ENCODE measurements at places on chromosomes 3 and 15.

- no peak for DNase-seq
Observed at GRCh38 chr3:137294839-137295238, 337.1 kb downstream of the IL20RB start.

DNA sequence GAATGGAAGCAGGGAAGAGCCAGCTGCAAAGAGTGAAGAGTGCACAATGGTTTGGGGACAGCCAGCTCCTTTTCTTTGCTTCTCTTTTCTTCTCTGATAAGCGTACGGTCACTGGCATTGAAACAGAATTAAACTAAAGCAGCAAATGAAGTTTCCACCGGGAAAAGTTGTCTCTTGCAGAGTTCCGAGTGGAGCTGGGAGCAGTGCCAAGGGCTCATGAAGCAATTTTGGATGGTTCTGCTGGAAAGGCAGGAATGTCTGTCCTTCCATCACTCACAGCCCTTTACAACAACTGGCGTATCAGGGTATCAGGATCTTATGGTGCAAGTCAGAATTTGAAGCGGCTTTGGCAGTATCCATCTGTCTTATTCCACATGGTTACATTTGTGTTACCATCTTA lies 1042.9 kb downstream of the NTRK3 start:
- DNase-seq: no peak

GRCh38 chr15:86375733-86376280 lies 296.1 kb downstream of the AGBL1 start:
- no peak for DNase-seq

- no peak for DNase-seq
Observed at GRCh38 chr3:9732740-9733115, 1.2 kb downstream of the BRPF1 start.

DNA sequence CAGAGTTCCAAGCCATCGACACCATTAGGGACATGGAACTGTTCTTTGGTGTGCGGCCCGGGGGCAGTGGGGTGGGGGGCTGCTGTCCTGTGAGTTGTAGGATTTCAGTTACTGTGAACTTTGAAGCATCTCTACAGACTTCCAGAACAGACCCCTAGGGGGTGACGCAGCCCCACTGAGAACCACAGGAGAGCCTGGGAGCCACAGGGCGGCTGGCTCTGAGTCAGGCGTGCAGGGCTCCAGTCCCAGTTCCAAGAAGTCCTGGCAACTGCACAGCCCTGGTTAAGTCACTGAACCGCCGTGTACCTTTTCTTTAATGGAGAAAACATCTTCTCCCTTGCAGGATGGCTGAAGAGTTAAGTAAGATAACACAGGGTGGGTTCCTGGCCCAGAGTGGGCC lies 23.5 kb upstream of the LRTM1 start:
- DNase-seq: no peak

- no peak for DNase-seq
Observed at GRCh38 chr3:53792866-53793265, 53.4 kb downstream of the CHDH start.

DNA sequence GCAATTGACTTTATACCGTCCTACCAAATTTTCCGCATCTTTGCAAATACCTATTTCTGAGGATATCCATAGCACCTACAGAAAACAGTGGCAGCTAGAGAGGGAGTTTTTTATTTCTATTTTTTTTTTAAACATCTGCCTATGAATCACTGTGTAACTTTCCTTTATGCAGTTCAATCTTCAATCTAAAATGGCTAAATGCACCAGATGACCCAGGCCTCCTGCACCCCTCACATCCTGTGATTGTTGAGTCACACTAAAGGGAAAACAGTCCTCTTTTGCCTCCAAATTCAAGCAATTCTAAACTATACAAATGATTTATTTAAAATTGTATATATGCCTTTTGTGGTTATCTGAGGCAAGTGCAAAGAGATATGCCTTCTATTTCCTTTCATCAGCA lies 20.1 kb upstream of the BCL6 start:
- DNase-seq: no peak

DNA sequence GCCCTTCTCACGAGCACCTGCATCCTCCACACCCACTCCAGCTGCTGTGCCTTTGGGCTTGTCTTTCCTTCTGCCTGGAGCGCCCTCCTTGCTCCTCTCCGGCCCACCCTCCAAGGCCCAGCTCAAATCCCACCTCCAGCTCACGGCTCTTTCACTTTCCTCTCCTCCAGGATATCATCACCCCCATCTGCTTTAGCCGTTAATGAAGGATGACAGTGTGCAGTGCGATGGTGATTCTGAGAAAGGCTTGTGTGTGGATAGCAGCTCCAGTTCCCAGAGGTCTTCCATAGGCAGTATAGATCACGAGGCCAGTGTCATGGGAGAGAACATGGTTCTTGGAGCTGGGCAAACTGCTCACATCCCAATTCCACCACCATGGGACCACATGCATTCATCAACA lies 237.4 kb downstream of the TLE3 start:
- no peak for DNase-seq

- DNase-seq: no peak
Observed at GRCh38 chr3:10366651-10367101, 45.8 kb upstream of the SEC13 start.

DNA sequence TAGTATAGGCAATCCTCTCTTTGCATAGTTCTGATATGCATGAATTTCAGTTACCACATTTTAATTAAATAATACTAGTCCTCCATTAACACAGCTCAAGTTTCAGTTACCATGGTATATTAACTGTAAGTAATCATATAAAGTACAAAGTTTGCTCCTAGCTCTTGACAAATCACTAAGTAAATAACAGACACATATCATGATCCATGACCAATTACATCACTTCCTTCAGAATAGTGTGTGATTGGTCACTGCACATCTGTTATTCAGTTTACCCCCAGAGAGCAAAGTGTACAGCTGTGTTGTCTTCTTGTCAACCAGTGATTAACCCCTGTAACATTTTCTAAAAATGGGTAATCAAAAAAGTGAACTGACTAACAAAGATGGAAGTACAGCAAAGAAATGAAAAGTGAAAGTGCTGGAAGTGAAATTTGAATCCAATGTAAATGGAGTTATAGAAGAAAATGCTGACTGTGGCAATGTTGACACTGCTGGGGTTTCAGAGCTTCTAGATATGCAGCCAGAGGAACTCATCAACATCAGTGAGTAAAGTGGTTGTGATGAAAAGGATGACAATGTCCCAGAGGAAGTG lies 30.2 kb upstream of the LEKR1 start:
- no peak for DNase-seq

DNA sequence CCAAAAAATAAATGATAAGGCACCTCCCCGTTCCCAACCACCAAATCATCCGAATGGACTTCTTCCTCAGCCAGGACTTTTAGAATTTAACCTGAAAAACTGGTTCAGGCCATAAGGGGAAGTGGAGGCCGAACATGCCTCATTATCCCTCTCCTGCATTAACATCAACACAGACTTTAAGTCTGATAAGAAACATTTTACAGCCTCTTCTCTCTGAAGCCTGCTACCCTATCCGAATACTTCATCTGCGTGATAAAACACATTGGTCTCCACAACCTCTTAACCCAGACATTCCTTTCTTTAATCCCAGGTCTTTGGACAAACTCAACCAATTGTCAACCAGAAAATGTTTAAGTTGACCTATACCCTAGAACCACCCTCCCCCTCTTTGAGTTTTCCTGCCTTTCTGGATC lies 850 bp upstream of the SLC41A3 start:
- DNase-seq: no peak

GRCh38 chr3:11335056-11335608 lies 62.9 kb downstream of the ATG7 start:
- DNase-seq: peak; percentile 52

DNA sequence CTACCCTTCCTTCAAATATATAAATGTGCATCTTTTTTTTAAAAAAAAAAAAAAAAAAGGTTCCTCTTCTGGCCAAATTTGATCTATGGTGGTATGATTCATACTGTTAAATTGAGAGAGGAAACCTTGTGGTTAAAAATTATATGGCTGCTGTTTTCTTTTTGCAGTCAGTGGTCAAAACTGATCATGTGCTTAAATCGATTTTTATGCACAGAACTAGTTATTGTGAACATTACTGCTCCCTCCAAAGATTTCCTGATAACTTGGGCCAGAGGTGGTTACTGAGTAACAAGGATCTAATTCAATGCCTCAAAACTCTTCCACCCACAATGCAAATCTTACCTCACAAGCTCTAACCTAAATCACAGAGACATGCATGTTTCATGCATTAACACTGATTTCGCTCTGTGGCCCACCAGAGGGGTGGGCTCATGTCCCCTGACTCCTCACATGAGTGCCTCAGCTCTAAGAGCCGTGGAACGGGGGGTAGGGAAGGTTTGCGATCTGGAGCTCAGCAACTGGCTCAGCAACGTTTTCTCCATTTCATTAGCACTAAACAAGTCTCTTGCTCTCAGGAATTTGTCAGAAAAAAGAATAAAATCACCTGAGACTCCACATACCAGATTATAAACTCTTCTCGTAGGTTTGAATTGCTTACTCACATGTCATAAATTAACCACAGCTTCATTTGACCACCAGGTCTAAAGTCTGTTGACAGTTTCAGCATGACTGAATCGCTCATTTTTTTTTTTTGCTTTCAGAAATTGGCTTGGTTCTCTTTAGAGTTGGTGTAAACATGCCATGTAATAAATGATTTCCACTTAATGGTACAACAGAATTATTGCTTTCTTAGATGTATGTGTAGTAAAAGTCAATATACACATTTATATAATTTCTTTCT lies 280.4 kb downstream of the CD47 start:
- no peak for DNase-seq

- no peak for DNase-seq
Observed at GRCh38 chr3:79521221-79521848, 246.5 kb downstream of the ROBO1 start.

DNA sequence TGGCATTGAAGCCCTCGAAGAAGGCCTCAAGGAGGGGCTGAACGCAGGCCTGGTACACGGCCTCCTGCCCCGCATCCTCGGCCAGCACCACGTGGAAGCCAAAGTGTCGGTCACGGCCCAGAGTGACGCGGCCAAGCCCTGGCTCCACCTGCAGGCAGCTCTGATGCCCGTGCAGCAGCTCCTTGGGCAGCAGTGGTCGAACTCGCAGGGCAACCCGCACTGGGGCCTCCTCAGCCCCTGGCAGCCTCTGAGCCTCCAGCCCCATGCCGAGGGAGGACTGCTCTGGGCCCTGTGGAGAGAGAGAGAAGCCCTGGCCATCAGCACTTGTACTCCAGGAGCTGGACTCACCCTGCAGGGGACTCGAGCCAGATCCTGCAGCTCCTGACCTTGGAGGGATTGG lies 2.6 kb downstream of the KIF7 start:
- no peak for DNase-seq

GRCh38 chr3:186268616-186269448 lies 93.2 kb downstream of the DGKG start:
- no peak for DNase-seq

DNA sequence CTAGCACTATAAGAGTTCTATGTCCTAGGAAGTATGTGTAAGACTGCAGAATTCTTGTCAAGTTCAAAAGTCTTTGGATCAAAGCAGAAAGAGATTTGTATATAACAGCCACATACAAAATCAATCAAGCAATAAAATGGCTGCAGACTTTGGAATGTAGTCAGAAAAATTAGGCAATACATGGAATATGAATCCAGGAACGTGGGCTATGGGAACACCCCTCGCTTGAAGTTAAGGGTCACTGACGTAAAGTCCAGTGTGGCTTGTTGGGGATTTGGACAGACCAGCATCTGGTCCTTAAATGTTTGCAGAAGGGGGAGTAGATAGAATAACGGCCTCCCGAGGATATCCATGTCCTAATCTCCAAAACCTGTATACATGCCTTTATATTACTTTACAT lies 178.6 kb downstream of the ADAMTS9 start:
- no peak for DNase-seq

DNA sequence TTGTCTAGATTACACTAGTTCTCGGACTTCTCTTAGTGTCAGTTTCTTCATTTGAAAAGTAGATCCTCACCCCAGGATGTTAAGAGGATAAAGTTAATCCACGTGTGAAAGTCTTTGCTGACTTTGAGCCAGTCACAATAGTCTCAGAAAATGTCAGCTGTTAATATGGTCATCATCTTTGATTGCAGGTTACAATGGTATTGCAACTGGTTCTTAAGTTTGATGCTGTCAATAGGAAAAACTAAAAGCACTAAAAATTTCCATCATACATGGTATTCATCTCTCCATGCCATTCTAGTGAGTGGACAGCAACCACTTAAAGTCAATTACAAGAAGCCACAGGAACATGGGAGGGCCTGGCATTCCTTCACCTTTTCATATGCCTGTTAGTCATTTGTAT lies 192.3 kb downstream of the TAFA4 start:
- no peak for DNase-seq

DNA sequence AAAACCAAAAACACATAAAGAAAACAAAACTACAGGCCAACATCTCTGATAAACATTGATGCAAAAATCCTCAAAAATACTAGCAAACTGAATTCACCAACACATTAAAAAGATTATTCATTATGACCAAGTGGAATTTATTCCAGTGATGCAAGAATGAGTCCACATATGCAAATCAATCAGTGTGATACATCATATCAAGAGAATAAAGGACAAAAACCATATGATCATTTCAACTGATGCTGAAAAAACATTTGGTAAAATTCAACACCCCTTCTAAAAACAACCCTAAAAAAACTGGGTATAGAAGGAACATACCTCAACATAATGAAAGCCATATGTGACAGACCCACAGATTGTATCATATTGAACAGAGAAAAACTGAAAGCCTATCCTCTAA lies 265.6 kb upstream of the DCBLD2 start:
- DNase-seq: no peak

DNA sequence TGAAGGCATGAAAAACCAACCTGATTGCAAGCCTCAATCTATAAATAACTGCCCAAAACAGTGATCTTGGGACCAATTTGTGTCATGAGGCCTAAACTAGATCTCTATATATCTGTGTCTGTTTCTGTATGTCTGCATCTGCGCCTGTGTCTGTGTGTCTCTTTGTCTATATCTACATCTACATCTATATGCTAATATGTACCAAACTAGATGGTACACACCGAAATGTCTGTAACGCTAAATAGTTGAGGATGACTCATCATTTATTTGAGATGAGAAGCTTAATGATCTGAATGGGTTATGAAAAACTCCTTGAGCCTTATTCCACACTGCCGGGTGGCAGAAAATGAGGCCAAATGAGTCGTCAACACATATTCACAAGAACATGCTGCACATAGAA lies 982.3 kb downstream of the ROBO2 start:
- no peak for DNase-seq

GRCh38 chr3:158696618-158697017 lies 24.2 kb upstream of the LXN start:
- DNase-seq: no peak

- no peak for DNase-seq
Observed at GRCh38 chr3:169699536-169700050, 36.1 kb upstream of the MECOM start.

DNA sequence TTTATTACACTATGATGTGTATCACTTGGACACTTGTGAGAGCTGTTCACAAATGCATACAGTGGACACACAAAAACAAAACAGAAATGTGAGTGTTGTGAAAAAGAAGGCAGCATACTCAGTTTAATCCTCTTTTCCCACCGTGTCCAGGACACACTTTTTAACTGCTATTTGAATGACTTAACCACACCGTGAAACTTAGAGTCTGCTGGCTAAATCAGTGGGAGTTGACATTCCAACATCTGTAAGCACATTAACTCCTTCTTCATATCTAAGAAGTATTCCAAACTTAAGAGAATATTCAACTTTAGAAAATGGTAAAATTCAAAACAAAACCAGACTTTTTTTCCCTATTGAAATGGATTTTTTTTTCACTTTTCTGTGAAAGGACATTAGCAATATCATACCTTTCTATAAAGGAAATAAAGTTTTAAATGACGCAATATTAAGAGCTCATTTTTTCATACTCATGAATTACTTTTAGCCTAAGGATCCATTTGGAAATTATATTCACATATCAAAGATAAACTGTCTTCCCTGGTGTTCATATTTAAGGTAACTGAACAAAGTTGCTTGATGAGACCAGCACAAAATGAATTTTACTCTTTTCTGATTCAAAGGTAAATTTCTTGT lies 316.6 kb downstream of the RBMS3 start:
- no peak for DNase-seq

All from CD4-positive, alpha-beta memory T cell (primary cell).